ENCODE measurements at places on chromosomes 4 and X.

DNA sequence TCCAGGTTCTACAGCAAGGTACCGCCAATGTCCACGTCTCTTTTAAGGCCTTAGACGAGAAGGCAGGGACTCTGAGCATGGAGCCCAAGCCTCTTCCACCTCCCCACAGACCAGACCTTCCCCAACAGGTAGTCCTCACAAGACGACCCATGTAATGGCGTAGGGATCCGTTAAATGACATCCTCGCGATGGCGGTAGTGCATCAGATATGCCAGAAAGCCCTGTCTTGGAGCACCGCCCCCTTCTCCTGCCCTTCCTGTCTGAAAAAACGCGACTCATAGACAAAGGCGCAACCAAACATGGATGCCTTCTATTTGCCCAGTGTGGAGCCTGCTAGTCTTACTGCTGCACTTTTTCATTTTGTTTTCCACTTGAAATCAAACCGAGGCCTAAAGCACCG lies 185.4 kb downstream of the OR13H1 start:
- DNase-seq, result peak; percentile 93

DNA sequence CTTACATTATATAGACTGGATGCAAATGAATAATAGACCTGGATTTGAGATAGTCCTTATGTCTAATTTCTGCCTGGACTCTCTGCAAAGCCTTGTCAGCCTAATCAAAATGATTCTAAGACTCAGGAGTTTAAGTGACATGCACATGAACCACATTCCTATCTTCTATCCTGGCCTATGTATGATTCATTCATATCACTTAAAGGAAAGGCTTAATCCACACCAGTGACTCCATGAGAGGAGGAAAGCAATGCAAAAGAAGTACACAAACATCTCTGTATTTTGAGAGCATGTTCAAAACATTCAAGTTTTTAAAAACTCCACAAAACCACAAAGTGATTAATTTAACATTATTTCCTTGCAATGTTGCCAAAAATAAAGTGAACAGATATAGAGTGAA lies 14.6 kb downstream of the AMOT start:
- DNase-seq, result no peak

DNA sequence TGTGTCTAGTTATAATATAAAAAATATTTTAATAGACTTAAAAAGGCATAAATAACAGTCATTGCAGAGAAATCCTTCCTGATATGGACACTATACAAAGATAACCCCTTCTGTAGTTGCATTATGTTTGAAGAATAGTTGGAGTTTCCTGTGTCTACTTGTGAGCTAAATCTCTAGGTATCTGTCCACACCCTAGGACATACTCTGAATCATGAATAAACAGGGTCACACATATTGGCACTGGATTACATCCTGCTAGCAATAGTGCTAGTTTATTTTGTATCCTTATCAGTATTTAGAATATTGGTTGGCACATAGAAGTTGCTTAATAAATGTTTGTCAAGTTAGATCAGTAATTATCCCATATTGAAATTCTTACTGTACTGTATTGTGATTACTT lies 173.9 kb downstream of the GRXCR1 start:
- no peak for DNase-seq

GRCh38 chr4:5971078-5971450 lies 47.2 kb downstream of the C4orf50 start:
- DNase-seq, result no peak

DNA sequence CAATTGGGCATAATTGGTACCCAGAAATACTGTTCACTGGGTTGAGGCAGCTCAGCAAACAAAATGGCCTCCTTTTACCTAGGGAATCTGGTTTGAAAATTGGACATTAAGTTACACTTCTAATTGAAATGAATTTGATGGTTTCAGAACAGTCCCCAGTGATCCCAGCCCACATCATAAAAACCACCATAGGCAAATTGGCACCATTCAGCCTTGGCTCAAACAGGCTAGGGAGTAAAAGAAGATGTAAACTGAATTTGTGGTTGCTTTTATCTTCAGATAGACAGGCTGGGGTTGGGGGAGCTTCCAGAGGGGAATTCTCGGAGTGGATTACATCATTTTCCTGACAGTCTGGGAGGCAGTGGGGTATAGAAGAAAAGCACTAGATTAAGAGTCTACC lies 576.5 kb downstream of the MID1IP1 start:
- DNase-seq, result no peak

DNA sequence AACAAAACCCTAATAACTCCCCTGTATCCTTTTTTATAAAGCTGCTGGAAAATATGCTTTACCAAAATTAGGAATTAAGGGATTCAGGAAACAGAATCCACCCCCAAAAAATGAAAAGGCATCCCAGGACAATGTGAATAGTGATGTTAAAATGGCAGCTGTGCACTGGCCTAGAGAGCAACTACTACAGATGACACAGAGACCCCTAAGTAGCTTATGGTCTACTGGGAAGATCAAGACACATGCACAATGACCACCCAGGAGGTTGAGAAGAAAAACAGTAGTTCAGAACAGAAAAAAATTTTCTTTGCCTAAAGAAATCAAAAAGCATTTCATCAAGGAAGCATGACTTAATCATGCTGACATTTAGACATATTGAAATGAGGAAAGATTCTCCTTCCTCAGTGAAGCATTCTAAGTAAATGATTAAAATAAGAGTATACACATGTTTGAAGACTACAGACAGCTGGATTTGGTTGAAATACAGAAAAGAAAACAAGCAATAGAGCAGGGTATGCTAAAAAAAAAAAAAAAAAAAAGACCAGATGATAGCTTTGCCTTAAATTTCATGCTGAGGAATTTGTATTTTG lies 117.3 kb downstream of the WDFY3 start:
- DNase-seq, result no peak

DNA sequence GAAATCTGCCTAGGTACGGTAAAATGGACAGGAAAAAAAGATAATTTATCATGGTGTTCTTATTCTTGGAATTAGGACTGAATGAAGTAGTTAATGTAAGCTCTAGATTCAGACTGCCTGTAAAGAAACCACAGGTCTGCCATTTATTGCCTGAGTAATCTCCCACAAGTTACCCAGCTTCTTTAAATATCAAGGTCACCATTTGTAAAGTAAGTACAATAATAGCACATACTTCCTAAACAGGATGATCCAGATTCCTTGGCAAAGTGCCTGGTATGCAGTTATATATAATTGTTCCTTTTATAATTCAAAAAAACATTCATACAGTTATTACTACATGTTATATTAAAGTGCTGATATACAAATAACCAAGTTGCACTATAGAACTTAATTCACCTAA lies 368.6 kb downstream of the HNRNPD start:
- DNase-seq, result no peak

- no peak for DNase-seq
Observed at GRCh38 chrX:39310891-39311290, 509.6 kb downstream of the MID1IP1 start.

DNA sequence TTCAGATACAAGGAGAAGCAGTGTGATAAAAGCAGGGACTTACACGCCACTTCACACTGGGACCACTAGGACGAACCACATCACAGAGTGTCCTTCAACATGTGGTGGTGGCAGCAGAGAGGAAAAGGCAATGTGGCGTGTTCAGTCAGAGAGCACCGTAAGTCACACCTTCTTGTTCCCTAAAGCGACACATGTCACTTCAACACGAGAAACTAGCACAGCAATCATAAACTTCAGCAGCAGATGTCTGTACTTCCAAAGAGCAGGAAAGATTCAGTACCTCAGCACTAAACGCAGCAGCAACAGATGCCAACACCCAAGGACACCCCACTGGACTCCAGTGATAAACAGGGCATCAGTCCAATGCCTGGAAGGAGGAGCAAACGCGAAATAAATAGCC lies 96.7 kb downstream of the AREG start:
- DNase-seq, result no peak

GRCh38 chr4:147312376-147313046 lies 168.4 kb upstream of the EDNRA start:
- DNase-seq, result no peak

DNA sequence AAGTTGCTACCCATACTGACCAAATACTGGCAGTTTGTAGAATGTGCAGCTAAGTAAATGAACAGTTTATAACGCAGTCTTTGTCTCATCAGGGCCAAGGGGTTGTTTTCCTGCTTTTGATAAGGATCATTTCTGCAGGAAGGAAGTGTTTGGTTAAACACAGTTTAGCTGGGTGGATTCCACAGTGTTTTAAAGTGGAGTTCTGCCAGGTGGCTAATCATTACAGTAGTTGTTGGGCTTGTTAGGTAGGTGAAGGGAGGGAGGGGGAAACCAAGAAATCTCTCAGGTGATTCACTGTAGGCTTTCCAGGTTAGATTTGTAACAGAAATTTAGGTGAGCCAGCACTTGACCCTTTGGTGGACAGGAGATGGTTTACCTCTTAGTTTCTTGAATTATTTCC lies 58.1 kb downstream of the FNIP2 start:
- no peak for DNase-seq

GRCh38 chr4:38967260-38968095 lies 64.7 kb downstream of the TMEM156 start:
- no peak for DNase-seq

- DNase-seq, result no peak
Observed at GRCh38 chrX:138001226-138001625, 435.3 kb downstream of the ZIC3 start.

All from CD4-positive, alpha-beta T cell treated with Interleukin-4 for 1 hour (primary cell).